ENCODE measurements at places on chromosomes 7 and 10. TPM values are rescaled to one million over a fixed set of nuclear protein-coding genes. Genes with fewer than 3 reads are reported as not detected.

The UCMA gene
- not detected for polyA plus RNA-seq

The TUBAL3 gene
- polyA plus RNA-seq: 0.13 TPM

The HOXA1 gene
- polyA plus RNA-seq: 2.3 TPM

DNA sequence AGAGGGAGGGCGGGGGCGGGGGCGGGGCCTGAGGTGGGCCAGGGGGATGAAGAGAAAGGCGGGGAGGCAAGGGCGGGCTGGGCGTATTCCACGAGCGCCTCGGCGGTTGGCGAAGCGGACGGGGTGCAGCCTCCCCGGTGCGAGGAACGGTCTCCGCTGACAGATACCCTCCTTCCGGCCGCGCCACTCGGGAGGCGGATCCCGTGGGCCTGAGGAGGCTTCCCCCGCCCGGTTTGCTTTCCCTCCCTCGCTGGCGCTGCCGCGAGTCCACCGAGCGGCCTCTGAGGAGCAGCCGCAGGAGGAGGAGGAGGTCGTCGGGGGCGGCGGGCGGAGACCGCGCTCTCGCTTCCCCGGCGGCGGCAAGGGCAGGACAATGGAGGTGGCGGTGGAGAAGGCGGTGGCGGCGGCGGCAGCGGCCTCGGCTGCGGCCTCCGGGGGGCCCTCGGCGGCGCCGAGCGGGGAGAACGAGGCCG, at the start of gene TRIM24:
Gene TRIM24 (plus strand): TSS at position 84 of the 473 bp plus-strand sequence. CDS start 290 bp downstream, at position 374.
- DNase-seq: no peak

DNA sequence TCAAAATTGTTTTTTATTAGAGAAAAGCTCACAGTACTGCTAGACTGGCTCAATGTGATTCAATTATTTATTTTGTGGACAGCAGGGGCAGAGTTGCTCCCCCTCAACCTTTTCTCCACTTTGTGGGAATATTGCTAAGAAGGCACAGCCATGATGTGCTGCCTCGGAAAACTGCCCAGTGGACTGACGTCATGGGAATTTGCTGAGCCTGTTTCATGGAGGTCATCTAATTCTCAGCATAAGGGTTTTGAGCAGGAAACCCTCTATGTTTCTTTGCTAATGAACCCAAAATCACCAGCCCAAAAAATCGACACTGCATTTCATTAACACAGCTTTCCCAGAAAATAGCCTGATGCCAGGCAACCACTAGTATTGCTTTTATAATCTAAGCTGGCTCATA, 228.8 kb upstream of the FAM3C start:
- DNase-seq: no peak

DNA sequence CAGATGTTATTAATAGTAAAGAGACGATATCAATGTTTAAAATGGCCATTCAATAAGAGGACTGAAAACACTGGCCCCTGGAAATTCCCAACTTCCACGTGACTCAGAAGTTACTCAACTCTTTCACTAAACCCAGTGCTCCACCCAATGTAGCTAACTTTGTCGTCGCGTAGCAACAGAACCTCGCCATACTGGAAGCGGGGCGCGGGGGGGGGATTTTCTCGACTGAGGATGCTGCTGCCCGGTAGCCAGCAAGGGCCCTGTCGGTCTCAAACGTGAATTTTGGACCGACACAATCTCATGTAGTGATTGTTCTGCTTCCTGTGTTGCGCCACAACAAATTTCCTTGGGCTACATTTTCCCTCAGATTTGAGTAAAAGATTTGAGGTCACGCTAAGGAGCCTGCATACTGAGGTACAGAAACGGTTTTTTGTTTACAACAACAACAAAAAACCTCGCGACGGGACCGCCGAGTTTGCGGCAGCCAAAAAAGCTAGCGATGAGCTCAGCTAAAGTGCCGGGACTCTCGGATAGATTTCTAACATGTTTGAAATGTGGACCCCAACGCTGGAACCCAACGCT, 977 bp upstream of the SFR1 start:
- peak; percentile 83 for DNase-seq

- DNase-seq: no peak
Measured at GRCh38 chr7:26419198-26419597, 127.5 kb downstream of the SNX10 start.

GRCh38 chr10:29794776-29795611, 160.2 kb upstream of the SVIL start:
- no peak for DNase-seq

GRCh38 chr7:157413881-157414701, 77.3 kb downstream of the DNAJB6 start:
- DNase-seq: no peak

GRCh38 chr10:50625649-50626132, 1.9 kb upstream of the SGMS1 start:
- DNase-seq: no peak

DNA sequence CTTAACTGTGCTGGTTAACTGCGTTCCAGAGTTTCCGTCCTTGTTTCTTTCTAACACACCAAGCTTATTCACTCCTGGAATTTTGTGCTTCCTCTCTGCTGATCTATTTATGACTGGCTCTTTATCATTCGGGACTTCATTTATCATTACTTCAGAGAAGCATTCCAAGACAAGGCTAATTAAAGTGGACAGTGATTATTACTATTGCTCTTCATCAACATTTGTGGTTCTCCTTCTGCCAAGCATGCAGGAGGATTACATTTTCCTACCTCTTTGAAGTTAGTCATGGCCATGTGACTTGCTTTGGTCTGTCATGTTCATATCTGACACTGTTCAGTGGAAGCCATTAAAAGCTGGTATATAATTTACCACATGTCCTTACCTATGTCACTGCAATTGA, 172.4 kb upstream of the AGR3 start:
- no peak for DNase-seq

GRCh38 chr7:117381362-117381761, 45.9 kb downstream of the ASZ1 start:
- DNase-seq: no peak

DNA sequence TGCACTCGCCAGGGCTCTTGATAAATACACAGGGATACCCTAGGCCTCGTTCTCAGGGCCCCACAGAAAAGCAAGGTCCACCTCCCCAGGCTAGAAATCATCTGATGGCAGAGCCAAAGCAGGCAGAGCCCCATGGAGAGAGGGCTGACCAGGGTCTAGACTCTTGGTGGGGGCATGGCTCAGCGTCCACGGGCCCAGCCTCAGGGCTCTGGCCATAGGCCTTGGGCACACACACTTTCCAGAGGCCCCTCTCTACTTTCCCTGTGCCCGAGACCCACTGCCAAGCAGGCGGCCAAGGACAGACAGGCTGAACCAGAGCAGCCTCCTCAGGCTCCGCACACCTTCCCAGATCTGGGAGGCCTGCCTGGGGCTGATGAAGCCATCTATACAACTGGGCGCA, 64.8 kb downstream of the FAM53B start:
- DNase-seq: no peak

GRCh38 chr10:31929261-31930022, 811 bp upstream of the ARHGAP12 start:
- DNase-seq: peak; percentile 45

- DNase-seq: no peak
Measured at GRCh38 chr10:91054325-91054724, 133.4 kb upstream of the ANKRD1 start.

DNA sequence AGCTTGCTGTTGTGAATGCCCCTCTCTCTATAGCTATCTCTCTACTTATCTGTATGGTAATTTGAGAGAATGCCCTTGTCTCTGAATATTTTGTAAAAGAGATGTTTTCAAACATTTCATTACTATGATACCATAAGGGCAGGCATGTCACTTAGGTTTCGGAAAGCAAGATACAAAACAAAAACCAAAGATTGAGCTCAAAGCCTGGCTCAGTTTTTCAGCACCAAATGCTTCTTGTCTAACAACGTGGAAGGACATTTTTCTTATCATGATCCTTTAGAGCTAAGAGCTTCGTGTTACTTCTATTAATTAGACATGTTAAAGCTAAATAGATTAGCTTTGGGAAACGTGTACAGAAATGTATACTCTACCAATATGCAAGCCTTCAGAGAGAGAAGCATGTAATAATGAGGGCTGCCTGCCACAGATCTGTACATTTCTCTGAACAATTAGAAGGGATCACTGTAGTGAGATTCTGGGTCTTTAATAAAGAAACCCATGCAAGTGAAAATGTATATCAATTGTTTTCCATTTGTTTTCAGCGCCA, 148.9 kb downstream of the ARID5B start:
- DNase-seq: no peak

DNA sequence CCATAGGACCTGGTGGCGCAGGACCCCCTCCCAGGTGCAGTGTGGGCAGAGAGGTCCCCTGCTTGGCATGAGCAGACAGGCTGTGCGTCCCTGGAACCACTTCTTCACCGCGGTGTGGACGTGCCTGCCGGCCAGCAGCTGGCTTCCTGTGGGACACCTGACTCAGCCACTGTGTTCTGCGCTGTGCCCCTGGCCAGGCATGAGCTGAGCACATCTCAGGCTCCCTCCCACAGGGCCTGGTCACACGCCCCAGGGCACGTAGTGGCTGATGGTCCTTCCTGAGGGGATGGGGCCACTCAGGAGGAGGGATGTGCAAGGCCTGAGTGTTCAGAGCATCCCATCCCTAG, 3.5 kb upstream of the DEPP1 start:
- DNase-seq: no peak

DNA sequence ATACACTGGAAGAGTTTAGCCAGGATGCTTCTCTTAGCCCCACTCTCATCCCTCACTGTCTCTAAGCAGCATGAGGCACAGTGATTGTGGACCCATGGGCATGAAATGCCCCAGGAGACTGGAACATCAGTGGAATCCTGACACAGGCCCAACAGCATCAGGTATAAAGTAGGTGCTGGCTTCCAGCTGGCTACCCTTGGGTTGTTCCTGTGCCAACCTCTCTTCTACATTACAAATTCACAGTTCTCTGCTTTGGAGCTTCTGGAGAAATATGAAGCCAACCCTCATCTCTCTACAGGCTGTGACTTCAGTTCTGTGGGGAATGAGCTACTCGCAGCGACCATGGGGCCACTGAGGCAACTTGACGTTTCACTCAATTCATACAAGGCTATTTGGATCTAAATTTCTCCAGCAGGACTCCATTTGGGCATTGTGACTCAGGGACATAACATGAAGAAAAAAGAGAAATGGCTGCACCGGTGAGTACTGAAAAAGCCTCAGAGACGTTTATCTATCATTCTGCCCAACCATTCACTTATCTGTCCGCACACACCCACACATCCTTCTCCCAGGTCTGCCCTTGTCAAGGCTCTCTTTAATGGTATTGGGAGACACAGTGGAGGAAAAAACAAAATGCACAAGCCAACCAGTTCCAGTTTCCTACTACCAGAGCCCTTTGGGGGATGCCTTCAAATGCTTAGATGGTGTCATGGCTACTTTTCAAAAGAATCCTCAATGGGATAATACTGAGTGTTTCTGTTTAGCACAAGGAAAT, 35.4 kb upstream of the TM9SF3 start:
- no peak for DNase-seq

DNA sequence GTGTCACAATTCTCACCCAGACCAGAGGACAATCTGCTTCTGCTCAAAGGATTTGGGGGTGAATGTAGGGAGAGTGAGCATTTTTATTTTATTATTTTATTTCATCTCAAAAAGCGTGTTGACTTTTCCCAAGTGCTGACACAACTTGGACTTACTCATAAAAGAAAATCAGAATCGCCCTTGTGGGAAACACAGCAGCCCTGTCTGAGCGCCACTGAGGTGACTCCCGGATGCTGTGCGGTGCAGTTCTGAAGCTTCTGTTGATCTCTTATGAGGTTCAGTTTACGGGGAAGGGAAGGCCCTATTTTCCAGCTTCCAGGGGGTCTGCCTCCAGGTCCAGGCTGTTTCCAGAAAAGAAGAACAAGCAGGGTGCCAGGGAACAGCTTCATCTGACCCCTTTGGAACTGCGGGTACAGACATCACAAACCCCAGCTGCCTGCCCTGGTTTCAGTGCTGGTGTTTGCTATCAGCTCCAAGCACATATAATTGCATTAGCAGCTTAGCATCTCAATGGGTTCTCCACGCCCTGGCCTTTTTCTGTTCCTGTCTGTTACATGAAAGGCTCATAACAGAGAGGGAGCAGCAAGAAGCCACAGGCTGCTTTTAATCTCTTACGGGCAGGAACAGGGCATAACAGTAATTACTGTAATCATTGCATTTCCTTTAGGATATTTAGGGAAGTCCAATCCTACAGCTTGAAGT, 52.4 kb downstream of the PARP12 start:
- DNase-seq: no peak

DNA sequence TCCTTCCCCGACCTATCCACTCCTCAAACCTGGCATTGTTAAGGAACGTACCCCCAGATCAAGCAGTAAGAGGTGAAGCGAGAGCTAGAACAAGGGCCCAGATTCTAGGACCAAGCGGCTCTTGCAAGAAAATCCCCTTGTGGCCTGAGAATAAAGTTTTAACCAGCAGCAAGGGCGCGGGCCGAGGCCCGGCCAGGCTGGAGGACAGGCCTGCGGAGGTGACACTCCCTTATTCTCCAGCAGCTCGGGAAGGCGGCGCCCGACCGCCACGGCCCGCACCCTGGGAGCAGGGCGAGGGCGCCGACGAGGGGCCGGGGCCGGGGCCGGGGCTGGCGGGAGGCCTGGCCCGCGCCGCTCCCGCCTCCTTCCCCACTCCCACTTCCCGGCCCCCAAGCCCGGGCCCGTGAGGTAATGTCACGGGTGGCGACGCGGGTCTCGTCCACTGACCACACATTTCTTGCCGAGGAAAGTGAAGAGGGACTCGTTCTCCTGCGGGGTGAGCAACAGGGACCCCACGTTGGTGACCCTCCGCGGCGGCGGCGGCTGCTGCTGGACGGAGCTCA, 551 bp downstream of the WASL start:
- no peak for DNase-seq

GRCh38 chr10:95475003-95475383, 86.2 kb downstream of the SORBS1 start:
- no peak for DNase-seq

GRCh38 chr7:14048889-14049288, 59.4 kb upstream of the ETV1 start:
- DNase-seq: no peak

GRCh38 chr10:48232717-48233447, 41.6 kb downstream of the FRMPD2 start:
- no peak for DNase-seq

GRCh38 chr7:128164955-128165670, 76.0 kb upstream of the LEP start:
- no peak for DNase-seq
